Activated CD4-positive, alpha-beta T cell treated with anti-CD3 and anti-CD28 coated beads, Interleukin-2, amount 10 ng/mL, durations not matched to agents 24 days and 14 days (primary cell): ENCODE measurements at places on chromosomes 6 and 20. TPM values are rescaled to one million over a fixed set of nuclear protein-coding genes. Genes with fewer than 3 reads are reported as not detected.

- DNase-seq = peak; percentile 65
- H3K4me1 ChIP-seq = peaks cover 42% of the 10 kb centered on the region
- H3K4me3 ChIP-seq = peak overlapping the region; percentile 91
- no peaks in the 10 kb centered on the region for H3K27me3 ChIP-seq
- H3K36me3 ChIP-seq = peaks cover 32% of the 10 kb centered on the region
Measured at GRCh38 chr20:32823078-32823477, 3.3 kb downstream of the MAPRE1 start.

DNA sequence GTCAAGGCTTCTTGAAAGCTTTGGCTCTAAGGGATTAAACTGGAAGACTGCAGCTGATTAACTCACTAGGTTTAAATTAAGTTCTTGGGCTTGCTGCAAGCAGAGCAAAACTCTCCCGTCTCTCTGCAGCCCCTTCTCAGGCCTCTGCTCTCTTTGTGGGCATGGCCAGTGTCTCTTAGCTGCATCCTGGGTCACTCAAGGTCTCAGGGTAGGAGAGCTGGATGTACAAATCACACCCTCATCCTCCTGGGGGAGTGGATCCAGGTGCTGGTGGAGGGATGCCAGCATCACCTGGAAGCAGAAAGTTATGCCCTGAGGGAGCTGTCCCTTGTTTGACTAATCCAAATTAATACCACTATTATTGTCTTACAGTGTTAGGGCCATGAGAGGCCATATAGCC lies 35.8 kb downstream of the GCM1 start:
- H3K4me3 ChIP-seq = no peak overlapping the region
- no peaks in the 10 kb centered on the region for H3K36me3 ChIP-seq
- DNase-seq = no peak
- peaks cover 11% of the 10 kb centered on the region for H3K27me3 ChIP-seq
- no peak overlapping the region for H3K27ac ChIP-seq

DNA sequence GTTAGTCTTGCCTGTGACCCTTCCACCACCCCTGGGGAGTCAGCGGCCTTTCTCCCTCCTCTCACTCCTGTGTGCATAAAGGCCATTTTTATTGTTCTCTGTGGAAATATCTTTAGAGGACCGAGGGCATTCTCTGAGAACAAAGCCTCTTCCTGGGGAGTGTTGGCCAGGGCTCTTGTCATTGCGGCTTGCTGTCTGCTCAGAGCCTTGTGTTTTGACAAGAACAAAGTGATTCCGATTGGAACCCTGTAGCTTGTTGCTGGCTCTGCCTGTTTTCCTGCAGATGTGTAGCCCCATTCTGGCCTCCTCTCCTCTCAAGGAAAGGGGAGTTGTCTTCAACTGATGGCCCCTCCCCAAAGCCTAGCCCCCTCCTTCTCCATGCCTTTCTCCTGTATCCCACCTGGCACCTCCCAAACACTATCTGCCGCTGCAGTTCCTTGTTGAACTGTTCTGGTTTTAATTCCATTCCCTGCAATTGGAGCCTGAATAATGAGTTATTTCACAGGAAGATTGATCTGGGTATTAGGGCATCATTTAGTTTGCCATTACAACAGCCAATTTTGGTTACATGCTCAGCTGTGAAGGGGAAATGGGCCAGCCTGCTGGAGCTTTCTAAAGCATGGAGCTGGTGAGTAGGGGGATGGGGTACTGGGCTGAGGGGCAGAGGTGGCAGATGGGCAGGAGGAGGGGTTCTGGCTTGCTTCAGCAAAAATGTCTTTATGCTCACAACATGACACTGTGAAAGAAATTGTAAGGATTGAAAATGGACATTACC lies 252.5 kb downstream of the LRFN2 start:
- H3K36me3 ChIP-seq = no peaks in the 10 kb centered on the region
- H3K27me3 ChIP-seq = peaks cover 31% of the 10 kb centered on the region
- no peak overlapping the region for H3K27ac ChIP-seq

GRCh38 chr20:7087803-7088202 lies 320.3 kb downstream of the BMP2 start:
- no peak overlapping the region for H3K4me3 ChIP-seq
- no peaks in the 10 kb centered on the region for H3K4me1 ChIP-seq
- no peaks in the 10 kb centered on the region for H3K27me3 ChIP-seq
- H3K36me3 ChIP-seq = no peaks in the 10 kb centered on the region
- H3K27ac ChIP-seq = no peak overlapping the region

- H3K4me1 ChIP-seq = no peaks in the 10 kb centered on the region
- no peaks in the 10 kb centered on the region for H3K27me3 ChIP-seq
- H3K36me3 ChIP-seq = no peaks in the 10 kb centered on the region
- no peak overlapping the region for H3K4me3 ChIP-seq
Measured at GRCh38 chr6:141587482-141588266, 545.1 kb upstream of the GJE1 start.

DNA sequence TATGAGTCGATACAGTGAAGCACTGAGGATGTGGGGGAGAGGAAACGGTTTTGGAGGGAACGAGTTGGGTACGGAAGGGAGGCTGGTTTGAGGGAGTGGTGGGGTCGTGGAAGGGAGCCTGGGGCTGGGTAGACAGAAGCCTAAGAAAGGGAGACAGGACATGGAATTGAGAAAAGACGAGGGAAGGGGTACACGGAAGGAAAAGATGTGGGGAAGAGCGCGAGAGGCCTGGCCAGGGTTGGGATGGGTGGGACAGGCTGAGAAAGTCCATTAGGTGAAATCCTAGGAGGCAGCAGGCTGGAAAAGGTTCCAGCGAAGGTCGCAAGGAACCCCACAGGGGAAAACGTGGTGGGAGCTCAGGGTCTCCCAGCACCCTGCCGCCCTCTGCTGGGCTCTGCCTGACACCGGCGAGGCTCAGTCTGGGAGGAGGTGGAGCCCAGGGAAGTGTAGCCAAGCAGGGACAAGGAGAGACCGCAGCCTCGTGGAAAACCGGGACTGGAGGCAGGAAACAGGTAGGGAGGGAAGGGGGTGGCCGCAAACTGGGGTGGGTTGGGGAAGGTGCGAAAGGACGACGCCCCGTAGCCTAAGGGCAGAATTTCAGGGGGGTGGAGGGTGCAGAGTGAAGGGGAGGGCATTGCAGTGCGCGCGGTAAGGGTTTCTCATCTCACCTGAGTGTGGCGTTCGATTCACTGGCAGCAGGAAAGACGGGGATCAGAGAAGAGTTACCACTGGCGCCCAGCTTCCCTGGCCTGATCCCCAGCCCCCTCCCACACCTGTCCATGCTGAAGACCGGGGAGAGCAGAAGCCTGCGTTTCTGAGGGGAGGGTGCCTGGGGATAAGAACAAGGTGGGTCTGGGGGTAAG lies 4.3 kb downstream of the GABBR1 start:
- DNase-seq = peak; percentile 86
- H3K4me1 ChIP-seq = peaks cover 39% of the 10 kb centered on the region
- peaks cover 11% of the 10 kb centered on the region for H3K36me3 ChIP-seq

The SKIC2 gene
- 92.8 and 93.7 TPM in 2 replicates for total RNA-seq

The ALDH8A1 gene
- total RNA-seq = 1.2 and 1.7 TPM in 2 replicates

DNA sequence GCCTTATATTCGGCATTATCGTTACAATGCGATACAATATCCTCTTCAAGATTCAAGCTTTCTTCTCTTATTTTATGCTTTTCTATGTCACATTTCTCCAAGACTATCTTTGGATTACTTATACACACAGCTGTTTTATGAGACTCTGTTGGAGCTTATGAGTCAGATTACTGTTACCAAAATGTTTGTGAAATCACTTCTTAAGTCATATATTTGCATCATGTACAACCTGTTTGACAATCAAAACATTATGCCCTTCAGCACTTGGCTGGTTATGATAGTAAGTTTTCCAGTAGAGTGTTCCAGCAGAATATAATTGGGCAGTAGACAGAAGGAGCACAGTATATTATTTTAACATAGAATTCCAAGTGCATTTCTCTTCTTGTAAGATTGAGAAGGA lies 35.2 kb downstream of the BMP6 start:
- no peak for DNase-seq
- H3K36me3 ChIP-seq = no peaks in the 10 kb centered on the region
- H3K4me1 ChIP-seq = no peaks in the 10 kb centered on the region
- H3K27me3 ChIP-seq = peaks cover 10% of the 10 kb centered on the region
- no peak overlapping the region for H3K27ac ChIP-seq

DNA sequence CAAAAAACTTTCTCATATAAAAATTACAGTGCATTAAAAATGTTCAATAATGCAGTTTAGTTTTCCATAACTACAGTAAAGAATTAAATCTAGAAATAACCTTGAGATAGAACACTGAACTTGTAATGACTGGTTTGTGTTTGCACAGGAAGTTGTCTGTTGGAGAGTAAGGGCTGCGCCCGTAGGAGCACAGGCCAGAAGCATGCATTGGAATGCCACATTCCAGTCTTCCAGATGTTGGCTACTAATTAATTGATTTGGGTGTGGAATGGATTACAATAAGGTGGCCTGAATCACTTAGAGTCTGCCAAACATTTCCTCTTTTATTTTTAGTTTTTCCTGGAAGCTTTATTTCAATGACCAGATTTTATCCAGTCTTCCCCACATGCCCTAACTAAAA lies 582.6 kb upstream of the MMS22L start:
- H3K27ac ChIP-seq = no peak overlapping the region
- H3K4me1 ChIP-seq = no peaks in the 10 kb centered on the region
- no peaks in the 10 kb centered on the region for H3K27me3 ChIP-seq
- DNase-seq = no peak

DNA sequence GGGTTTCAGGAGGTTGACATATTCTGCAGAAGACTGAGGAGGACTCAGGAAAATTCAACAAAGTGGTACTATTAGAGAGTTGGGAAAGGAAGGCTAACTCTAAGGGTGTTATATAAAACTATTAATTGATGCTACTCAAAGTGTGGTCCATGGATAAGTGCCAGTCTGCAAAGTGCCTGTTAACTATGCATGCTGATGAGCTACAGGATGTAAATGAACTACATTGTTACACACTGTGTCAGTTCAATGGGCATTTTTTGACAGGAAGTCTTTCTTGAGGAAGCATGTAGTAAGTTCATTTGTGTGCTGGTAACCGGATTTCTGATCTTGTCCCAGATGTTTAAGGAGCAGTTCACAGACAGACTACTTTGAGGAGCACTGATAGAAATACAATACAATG lies 75.6 kb downstream of the KLHL32 start:
- H3K27me3 ChIP-seq = peaks cover 3% of the 10 kb centered on the region
- H3K4me1 ChIP-seq = no peaks in the 10 kb centered on the region
- H3K4me3 ChIP-seq = no peak overlapping the region
- no peak for DNase-seq

The FLOT1 gene
- total RNA-seq = 239 and 260 TPM in 2 replicates

The BEND6 gene
- not detected in 2 replicates for total RNA-seq

DNA sequence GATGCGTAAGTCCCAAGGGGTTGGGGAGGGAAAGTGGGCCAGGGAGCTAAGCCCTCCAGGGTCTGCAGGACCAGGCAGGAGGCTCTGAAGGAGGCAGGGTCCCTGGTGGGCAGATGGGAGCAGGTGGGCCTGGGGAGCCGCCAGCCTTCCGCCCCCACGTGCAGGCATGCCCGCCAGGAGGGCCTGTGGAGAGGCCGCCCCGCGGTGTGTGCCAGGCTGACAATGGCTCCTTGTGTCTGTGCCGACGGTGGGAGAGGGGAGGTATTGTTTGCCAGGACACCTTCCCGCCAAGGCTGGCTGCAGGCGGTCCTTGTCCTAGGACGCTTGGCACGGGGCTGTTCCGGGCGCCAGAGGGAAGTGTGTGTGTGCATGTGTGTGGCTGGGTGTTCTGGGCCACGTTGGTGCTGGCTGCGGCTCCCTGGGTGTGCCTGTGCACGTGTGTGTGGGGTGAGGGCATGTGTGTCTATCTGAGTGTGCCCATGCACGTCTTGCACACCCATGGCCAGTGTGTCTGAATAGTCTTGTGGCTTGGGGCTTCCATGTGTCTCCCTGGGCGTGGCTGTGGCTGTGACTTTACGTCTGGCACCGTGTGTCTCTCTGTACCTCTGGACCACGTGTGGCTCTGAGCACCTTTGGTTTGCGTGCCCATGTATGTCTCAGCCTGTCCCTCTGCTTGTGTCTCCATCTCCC lies 153.0 kb downstream of the CEBPB start:
- no peaks in the 10 kb centered on the region for H3K36me3 ChIP-seq
- DNase-seq = no peak
- H3K4me3 ChIP-seq = no peak overlapping the region
- H3K27me3 ChIP-seq = no peaks in the 10 kb centered on the region

DNA sequence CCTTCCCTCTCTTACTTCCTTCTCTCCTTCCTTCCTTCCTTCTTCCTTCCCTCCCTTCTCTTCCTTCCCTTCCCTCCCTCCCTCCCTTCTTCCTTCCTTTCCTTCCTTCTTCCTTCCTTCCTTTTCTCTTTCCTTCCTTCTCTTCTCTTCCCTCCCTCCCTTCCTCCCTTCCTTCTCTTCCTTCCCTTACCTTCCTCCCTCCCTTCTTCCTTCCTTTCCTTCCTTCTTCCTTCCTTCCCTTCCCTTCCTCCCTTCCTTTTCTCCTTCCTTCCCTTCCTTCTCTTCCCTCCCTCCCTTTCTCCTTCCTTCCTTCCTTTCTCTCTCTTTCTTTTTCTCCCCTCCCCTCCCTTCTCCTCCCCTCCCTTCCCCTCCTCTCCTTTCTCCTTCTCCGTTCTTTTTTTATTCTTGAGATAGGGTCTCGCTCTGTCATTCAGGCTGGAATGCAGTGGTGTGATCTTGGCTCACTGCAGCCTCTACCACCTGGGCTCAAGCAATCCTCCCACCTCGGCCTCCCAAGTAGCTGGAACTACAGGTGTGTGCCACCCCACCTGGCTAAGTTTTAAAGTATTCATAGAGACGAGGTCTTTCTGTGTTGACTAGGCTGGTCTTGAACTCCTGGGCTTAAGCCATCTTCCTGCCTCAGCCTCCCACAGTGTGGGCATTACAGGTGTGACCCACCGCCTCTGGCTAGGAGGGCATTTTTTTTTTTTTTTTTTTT lies 1.1 kb upstream of the ZNF512B start:
- no peaks in the 10 kb centered on the region for H3K27me3 ChIP-seq
- H3K36me3 ChIP-seq = peaks cover 37% of the 10 kb centered on the region
- H3K4me3 ChIP-seq = peak overlapping the region; percentile 65
- no peak for DNase-seq
- peak overlapping the region; percentile 75 for H3K27ac ChIP-seq
- peaks cover 23% of the 10 kb centered on the region for H3K4me1 ChIP-seq

The MRS2 gene
- total RNA-seq = 30.1 and 31.6 TPM in 2 replicates

DNA sequence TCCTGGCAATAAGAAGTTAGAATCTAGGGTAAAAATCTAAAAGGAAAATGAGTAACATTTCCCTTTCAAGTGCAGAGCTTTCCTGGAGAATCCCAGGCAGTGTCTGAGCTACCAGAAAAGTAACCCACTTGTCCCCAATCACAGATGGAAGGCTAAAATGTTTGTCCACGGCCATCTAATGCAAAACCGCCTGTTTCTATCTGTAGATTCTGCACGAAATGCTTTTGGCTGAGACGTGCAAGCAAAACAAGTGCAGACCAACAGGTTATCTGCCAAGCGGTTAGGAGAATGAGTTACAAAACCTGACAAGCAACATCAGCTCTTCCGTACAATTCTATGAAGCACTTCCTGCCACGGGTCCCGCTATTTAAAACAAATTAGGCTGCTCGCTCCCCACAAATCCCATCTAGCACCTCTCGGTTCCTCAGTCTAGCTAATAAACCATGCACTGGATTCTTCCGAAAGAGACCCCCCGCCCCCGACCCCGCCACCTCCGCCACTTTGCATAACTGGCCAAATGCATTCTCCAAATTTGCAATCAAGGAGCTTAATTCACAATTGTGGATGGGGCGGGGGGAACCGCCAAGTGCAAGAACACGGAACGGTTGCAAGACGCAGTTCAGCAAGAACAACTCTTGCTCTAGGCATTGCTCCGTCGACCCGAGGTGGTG lies 1.4 kb downstream of the ELOVL5 start:
- peak overlapping the region; percentile 89 for H3K27ac ChIP-seq
- peaks cover 20% of the 10 kb centered on the region for H3K36me3 ChIP-seq
- peak; percentile 84 for DNase-seq

The SLC26A8 gene
- not detected in 2 replicates for total RNA-seq
